ENCODE measurements at places on chromosomes 16 and 17.

GRCh38 chr17:45431531-45432404 lies 902 bp downstream of the ARHGAP27 start:
- no peak for DNase-seq

GRCh38 chr17:49278076-49278475 lies 47.5 kb upstream of the PHOSPHO1 start:
- DNase-seq, result no peak

DNA sequence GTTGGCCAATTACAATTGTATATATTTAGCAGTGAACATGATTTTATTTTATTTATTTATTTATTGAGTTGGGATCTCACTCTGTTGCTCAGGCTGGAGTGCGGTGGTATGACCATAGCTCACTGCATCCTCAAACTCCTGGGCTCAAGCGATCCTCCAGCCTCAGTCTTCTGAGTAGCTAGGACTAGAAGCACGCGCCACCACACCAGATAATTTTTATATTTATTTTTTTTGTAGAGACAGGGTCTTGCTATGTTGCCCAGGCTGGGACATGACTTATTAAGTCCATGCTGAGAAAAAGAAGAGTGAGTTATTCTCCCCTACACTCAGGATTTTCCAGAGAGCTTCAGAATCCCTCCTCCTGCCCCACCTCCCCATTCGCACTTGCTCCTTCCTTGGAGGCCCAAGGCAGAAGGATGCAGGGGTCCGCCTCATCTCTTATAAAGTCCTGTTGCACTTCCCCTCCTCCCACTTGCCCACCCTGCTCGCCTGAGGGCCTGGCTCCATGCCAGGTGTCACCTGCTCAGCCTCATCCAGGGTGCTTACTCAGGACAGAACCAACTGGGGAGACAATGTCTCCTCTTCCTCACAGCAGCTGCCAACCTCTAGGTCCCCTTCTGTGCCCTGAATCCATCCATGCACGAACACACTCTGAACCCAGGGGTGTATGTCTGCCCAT lies 16.1 kb upstream of the SP2 start:
- DNase-seq, result no peak

DNA sequence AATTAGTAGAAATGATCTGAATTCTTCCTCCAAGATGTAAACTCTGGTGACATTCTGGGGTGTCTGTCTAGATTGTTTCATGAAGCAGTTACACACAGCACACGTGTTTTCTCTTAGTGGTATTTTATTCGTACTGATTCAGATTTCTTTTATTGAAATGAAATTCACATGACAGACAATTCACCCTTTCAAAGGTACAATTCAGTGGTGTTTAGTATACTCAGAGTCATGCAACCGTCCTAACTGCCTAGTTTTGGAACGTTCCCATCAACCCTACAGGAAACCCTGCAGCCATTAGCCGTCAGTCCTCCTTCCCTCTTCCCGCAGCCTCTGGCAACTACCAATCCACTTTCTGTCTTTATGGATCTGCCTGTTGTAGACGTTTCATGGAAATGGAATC lies 8.8 kb downstream of the WFDC1 start:
- no peak for DNase-seq

DNA sequence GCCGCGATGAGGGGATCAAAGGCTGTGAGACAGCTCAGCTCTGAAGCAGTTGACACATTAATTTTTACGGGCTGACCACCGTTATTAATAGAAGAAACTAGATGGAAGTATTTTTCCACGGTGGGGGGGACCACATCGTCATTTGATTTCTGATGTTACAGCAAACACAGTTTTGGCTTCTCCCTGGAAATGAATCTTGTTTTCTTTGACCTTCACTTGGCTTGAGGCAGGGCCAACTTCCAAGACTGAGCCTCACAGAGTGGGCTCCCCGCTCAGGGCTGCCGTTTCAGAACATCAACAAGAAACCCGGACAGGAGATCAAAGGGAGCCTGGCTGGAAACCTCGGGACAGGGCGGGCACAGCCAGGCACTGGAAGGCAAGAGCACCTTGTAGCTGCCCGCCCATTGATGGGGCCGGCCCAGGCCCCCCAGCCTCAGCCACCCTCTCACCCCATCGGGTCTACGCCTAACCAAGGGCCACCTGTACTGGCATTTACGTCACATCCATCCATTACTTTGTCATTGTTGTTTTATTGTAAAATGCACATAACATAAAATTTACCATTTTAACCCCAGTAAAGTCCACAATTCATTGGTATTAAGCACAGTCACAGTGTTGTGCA lies 124.6 kb downstream of the C16orf95 start:
- DNase-seq, result no peak

DNA sequence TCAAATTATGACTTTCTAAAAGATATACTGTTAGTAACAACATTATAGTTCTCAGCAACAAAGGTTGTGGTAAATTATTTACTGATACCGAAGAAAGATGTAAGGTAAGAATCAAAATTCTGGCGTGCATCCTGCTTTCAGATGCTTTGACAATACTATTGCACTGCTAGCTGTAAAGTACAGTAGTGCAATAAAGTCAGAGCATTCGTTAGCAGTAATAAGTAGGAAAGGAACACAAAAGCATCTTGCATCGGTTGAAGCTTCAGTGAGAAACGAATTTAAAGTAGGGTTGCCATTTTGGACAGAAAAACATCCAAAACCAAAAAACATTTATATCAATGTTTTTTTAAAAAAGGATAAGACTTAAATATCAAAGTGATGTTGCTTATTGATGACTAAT lies 4.0 kb downstream of the SKA2 start:
- no peak for DNase-seq

- DNase-seq, result no peak
Measured at GRCh38 chr17:57811638-57812280, 38.1 kb downstream of the MRPS23 start.

GRCh38 chr17:39705786-39706348 lies 6.0 kb downstream of the ERBB2 start:
- no peak for DNase-seq

GRCh38 chr16:64704386-64704785 lies 417.5 kb downstream of the CDH11 start:
- DNase-seq, result no peak

- no peak for DNase-seq
Measured at GRCh38 chr16:29875206-29875605, 12.2 kb upstream of the CDIPT start.

GRCh38 chr17:59001158-59001814 lies 105.4 kb downstream of the TRIM37 start:
- DNase-seq, result no peak

- no peak for DNase-seq
Measured at GRCh38 chr17:35726127-35726952, 5.1 kb upstream of the RASL10B start.

DNA sequence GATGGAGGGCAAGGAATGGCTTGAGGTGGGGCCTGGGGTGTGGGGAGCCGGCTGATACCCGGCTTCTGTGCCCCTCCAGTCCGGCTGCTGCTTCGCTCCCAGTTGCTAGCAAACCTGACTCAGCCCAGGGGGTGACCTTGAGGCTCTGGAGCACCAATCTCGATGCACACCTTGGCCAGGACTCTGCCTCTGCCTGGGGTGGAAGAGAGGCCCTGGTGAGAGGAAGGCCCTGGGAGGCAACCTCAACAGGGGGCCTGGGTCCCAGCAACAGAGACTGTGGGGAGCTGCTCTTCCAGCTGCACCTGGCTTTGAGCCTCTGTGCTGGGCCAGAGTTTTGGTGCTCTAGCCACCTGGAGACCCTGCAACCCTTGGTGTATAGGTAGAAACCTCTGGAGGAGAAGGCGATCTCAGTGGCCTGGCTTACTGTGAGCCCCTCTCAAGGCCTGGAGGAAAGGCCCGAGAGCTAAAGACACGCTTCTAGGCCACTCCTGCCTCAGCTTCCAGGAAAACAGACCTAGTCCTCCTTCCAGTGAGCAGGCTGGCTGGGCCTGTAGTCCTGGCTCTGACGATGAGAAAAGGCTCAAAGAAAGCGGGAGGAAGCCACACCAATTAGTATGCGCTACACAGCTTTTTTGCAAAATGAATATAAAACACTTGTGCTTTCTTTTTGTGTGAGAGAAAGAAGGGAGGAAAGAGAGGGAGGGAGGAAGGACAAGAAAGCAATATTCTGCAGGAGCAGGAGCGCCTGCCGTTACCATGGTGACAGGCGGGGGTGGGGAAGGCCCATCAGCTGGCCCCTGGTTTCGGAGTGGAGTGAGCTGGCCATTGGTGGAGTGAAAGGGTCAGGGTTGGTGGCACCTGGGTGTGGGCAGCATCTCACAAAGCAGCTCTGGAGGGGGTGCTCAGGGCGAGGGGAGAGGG lies 51.0 kb downstream of the VAC14 start:
- no peak for DNase-seq

GRCh38 chr17:35856603-35857002 lies 12.1 kb downstream of the HEATR9 start:
- no peak for DNase-seq

DNA sequence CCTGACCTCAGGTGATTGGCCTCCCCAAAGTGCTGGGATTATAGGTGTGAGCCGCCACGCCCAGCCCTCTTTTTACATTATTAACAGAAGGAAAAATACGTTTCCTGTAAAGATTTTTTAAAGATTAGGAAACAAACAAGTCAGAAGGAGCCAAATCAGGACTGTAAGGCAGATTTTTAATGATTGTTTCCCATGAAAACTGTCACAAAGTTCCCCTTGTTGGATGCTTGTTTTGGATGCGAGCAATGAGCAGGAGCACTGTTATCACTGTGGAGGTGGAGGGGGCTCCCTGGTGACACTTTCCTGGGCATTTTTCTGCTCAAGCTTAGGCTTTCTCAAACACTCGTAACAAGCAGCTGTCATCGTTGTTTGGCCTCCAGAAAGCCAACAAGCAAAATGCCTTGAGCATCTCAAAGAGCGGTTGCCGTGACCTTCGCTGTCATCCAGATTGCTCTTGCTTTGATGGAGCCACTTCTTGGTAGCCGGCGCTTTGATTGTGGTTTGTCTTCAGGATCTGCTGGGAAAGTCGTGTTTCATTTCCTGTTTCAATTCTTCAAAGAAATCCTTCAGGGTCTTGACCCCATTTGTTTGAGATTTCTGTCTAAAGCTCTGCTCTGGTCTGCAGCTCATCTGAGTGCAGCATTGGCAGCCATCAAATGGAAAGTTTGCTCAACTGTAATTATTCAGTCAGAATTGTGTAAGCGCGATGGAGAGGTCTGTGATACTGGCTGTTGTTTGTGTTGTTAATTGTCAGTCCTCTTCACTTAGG lies 128.7 kb downstream of the RPTOR start:
- DNase-seq, result no peak

- no peak for DNase-seq
Measured at GRCh38 chr16:86241681-86242080, 268.6 kb upstream of the FOXF1 start.

- peak; percentile 29 for DNase-seq
Measured at GRCh38 chr16:67563708-67564468, 1.6 kb downstream of the CTCF start.

DNA sequence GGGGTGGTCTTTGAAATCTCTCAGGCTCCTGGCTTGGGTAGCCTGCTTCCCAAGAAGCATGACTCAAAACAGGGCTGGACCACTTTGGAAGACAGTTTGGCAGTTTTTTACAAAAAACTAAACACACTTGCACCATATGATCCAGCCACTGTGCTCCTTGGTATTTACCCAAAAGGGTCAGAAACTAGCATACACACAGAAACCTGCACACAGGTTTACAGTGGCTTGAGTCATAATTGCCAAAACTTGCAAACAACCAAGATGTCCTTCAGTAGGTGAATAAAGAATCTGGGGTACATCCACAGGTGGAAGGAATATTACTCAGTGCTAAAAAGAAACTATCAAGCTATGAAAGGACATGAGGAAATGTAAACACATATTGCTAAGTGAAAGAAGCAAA lies 323.2 kb upstream of the CDH5 start:
- DNase-seq, result no peak

- no peak for DNase-seq
Measured at GRCh38 chr16:75486014-75486675, 9.1 kb downstream of the CHST6 start.

DNA sequence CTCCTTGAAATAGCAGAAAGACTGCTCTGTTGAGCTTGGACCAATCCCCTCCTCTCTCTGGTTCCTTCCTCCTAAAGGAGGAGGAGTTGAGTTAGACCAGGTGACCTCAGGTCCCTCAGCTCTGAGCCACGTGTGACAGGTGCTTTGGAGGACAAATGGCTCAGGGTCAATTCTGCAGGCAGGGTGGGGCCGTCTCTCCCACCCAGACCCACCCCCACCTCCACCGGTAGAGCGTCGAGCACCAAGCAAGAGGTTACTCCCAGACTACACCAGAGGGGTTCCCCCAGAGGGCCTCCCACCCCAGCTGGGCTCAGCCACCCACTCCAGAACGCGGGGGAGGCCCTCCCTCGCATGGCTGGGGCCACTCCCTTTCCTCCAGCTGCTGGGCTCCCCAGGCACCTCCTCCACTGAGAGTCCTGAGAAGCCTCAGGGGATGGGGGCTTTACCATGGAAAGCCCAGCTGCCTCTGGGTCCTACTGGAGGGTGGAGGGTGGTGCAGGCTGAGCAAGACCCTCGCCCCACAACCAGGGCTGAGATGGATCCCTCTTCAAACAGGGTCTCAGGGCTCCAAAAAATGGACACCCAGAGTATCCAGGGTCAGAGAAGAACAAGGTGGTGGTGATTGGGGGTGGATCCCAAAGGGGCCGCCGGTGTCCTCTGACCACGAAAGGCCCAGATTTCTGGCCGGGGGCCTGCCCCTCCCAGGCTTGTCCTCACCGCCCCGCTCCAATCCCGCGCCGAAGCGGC lies 7.6 kb downstream of the MYO1C start:
- DNase-seq, result no peak

GRCh38 chr16:68656751-68657150 lies 11.6 kb downstream of the CDH3 start:
- no peak for DNase-seq

DNA sequence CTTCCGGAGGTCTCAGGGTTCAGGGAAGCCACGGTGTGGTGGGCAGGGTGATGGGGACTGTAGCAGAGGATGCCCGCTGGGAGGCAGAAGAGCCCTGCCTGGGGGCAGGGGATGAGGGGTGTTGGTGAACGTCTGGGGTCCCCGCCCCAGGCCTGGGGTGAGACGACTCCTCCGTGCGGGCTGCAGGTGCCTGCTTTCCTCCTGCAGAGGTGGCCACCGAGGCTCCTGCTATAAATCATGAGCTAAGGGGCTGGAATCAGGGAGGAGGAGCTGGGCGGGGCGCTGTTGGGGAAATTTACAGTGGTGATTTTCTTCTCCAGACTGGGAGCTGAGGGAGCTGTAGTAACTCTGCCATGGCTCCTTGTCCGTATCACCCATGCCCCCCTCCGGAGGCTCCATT lies 167.0 kb downstream of the MRM1 start:
- DNase-seq, result no peak

GRCh38 chr17:8934346-8934745 lies 31.2 kb downstream of the PIK3R5 start:
- no peak for DNase-seq

GRCh38 chr17:79280010-79280409 lies 205.4 kb downstream of the ENGASE start:
- DNase-seq, result no peak

DNA sequence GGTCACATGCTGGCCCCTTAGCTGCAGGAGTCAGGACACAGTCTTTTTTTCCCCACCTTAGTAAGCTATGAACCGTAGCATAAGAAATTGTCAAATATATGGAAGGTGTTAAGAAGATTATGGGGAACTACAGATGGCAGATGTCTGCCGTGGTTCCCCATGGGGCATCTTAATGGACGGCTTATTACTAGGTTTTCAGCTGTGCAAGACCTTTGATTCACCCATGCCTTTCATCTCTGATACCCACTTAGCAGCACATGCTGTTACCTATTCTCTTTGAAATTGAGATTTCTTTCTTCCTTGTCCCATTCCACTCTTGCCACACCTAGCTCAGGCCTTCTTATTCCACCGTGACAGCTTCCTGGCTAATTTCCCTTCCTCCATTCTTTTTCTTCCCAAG lies 70.7 kb downstream of the RPTOR start:
- no peak for DNase-seq

Data from NK-92 treated with Interleukin-12 subunit alpha and Interleukin-12 subunit beta, amount 100 ng/mL, for 24 hours (cell line).